NCI-H1436 treated with DMSO at 0.1 percent for 48 hours (cell line): ENCODE measurements at places on chromosomes 12 and 14.

DNA sequence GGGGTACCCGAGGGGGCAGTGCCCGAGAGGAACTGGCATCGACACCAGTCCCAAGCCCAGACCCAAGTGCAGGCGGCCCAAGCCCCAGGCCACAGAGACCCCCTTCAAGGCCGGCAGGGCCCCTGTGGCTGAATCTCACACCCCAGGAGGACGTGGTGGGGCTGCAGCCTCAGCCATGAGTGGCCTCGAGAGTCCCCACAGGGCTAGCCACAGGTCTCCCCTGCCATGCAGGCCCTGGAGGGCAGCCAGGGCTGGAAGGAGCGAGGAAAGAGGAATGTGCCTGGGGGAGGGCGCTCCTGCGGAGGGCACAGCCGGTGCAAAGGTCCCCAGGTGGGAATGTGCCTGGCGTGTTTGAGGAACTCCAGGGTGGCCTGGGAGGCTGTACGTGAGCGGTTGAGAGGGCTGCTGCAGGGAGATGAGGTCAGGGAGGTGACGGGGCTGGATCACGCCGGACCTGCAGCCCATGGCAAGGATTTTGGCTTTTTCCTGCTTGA lies 86.1 kb downstream of the NCOR2 start:
- no peak for DNase-seq

DNA sequence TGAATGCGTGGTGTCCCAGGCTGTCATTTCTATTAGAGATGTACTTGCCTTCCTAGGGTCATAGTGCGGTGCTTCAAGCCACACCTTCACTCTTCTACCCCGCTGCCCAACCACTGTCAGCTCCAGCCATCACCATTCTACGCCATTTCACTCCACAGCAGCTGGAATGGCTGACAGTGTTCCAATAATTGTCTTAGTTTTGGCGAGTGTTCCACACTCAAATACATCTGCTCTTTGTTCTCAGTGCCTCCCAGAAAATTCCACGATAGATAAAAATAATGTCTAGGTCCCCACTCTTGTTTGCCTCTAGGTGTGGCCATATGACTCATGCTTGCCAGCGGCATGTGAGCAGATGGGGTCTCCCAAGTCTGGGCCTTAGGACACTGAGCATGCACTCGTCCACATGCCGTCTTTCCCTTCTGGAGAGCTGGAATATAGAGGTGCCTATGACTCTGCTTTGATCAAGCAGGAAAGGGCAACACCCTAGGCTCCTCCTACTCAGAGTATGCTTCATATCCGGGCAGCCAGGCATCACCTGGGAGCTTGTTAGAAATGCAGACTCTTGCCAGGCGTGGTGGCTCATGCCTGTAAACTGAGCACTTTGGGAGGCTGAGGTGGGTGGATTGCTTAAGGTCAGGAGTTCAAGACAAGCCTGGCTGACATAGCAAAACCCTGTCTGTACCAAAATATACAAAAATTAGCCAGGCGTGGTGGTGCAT lies 163.0 kb downstream of the BRMS1L start:
- no peak for DNase-seq

DNA sequence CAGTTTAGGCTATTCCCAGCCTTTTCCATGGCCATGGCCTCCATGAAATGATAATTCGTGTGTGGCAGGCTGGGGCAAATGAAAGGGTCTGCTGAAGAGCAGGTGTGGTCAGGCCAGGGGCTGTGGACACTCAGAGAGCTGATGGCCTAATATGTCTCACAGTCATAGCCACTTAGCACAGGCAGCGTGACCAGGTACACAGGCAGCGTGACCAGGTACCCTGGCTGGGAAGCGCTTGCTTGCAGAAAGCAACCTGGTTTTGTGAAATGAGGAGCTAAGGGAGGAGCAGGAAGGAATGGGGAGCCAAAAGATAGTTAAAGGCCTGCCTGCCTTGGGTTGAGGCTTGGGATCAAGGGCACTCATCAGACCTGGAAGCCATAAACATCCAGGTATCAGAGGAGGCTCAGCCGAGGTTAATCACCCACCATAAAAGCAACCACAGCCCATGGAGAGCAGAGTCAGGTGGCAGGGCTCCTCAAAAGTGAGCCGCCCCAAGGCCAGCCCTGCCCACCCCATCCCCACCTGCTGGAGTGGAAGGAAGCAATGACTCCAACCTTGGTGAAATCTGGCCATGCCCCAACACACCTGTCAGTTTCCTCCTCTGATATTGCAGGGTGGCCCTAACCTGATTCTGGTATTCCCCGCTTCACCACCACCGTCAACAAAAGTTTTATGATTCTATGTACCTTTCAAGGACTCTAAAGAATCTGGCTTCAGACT lies 8.0 kb upstream of the KRT8 start:
- DNase-seq: no peak

- no peak for DNase-seq
These were observed 128.6 kb upstream of the PLEKHG7 start for GRCh38 chr12:92574051-92574783.

DNA sequence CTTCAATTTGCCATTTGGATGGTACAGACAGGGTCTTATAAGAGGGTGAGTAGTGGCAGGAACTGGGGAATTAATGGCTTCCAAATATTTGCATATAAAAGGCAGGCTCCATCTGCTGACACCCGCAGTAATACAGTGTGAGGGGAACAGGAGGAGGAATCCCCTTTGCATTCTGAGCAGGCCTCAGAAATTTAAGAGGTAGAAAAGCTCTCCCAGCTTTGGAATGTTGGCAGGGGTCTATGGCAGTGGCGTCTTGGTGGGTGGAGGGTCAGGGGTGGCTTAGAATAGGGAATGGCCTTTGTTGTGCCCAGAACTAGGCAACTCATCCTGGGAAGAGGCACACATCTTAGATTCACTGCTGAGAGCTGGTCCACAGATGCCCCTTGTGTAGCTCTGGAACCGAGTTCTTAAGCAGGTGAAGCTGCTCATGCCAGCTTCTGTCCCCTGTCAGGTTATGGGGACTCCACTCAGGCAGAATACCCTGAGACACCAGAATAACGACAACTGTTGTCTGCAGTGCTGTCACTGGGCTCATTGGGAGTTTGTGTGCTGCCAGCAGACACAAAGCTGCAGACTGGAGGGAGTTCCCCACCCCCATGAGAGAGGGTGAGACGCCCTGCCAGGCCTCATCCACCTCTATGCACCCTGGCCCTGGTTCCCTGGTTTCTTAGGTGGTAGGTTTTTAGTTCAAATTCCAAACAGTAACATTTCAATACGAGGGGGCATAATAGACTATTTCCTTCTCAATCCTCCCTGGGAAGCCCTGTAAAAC lies 190.2 kb downstream of the MON2 start:
- no peak for DNase-seq

- no peak for DNase-seq
These were observed 10.2 kb downstream of the FBXW8 start for GRCh38 chr12:116920939-116921338.

DNA sequence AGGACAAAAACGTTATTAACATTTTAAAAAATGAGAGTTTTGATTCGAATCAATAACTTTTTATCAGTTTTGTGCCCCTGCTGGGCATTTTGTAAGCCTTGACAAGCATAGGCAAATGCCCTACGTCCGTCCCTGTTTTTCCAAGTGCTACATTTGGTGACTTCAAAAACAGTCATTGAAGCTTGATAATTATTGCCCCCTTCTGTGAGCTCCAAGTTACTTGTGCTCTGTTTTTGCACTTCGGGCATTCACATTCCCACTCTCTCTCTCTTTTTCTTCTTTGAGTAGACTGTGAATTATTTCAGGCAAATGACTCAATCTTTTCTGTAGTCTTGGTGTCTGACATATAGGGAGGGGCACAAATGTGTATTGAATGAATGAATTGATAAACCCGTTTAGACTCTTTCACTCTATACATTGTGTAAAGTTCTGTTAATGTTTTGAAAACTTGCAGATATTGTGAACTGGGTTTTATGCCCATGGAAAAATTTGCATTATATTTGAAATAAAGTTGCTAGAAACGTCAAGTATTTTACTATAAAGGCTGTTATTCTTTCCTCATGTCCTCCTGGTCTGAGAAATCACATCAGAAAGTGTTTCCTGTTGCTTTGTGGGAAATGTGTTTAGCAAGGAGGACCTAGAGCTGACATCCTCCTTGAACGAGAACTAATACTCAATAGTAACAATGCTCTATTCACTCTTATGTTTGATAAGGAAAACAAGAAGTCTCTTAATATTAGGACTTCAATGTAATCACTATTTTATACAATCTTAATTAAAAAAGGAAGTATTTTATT lies 1.4 kb downstream of the APAF1 start:
- DNase-seq: no peak

- no peak for DNase-seq
These were observed 23.5 kb upstream of the C12orf50 start for GRCh38 chr12:88052686-88053085.

GRCh38 chr12:26273811-26274210 lies 78.4 kb downstream of the SSPN start:
- DNase-seq: no peak

DNA sequence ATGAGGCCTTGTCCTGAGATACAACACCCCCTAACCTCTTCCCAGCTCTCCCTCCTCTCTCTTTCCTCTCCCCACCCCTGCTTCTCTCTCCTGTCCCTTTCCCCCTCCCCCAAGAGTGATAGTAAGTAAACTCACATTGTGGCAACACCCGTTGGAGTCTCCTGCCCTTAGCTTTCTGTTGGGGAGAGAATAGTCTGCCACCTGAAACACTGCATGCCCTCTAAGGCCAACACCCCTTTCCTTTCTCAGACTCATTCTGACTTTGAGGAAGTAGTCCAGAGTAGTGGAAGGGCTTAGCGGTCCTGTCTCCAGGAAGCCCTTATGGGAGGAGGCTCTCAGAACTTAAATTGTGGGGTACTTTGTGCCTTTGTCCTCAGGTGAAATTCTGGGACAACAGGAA lies 95.2 kb downstream of the PRKCH start:
- no peak for DNase-seq

DNA sequence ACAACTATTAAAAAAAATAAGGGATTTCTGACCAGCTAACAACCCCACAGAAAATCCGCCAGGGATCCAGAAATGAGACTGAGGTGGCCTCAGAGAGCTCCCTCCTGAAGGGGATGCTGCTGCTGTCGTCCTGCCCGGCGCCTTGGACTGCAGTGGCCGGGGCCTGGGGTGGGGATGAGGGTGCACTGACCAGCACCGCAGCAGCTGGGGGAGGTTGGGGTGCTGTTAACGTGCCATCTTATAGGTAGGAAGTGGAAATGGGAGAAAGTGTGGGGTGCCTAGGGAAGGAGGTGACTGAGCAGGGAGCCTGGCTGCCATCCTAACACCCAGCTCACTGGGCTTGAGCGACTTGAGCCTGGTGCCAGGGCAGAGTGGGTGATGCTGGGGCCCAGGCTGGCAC lies 32.0 kb downstream of the DDX11 start:
- DNase-seq: no peak

- DNase-seq: peak; percentile 87
These were observed 125.7 kb upstream of the GRIP1 start for GRCh38 chr12:66804563-66804974.

DNA sequence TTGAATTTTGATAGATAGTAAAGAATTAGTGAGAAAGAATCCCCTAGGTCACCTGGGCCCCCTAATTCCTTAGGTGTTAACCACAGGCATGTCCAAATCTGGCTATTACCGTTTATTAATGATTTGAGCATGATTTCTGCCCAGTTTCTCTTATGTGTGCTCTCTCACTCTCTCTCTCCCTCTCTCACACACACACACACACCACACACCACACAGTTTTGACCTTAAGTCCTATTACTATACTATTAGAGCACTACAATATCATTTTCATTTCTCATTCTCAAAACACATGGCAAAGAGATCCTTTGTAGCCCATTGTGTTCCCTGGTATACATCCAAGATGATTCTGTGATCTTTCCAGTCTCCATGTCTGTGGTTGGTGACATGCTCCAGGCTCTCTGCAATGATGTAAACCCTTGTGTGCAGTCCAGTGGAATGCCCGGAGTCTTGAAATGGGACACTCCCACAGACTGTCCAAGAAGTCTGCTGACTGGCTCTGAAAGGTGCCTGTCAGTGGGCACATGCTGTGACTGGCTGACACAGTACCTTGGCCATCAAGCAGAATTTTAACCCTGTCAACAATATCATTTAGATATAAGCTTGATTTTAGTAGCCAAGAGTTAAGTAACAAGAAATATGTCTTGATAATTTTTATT lies 96.2 kb downstream of the FIGNL2 start:
- no peak for DNase-seq

GRCh38 chr14:95679998-95680735 lies 6.1 kb upstream of the TCL1B start:
- DNase-seq: no peak

GRCh38 chr12:90870971-90871725 lies 83.8 kb downstream of the CCER1 start:
- DNase-seq: no peak

- no peak for DNase-seq
These were observed 25.0 kb downstream of the A2ML1 start for GRCh38 chr12:8847435-8847834.

DNA sequence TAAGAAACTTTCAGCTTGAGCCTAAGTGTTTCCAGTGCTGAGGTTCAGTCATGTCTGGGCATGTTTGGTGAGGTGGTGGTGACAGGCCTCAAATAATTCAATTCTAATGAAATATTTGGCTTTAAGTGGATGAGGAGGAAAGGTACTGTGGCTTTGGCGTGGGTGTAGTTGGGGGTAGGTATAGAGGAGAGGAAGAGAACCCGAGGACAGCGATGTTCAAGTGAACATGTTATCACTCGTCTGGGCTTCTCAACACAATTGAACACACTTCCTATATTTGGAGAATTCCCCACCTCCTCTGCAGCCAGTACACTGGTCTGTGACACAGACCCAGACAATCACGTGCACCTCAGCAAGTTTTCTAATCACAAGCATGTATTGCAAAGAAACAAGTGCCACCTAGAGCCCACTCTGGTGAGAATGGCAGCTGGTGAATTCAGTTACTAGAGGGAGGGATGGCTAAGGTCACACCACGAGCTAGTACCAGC lies 53.0 kb downstream of the IFNG-AS1 start:
- no peak for DNase-seq

DNA sequence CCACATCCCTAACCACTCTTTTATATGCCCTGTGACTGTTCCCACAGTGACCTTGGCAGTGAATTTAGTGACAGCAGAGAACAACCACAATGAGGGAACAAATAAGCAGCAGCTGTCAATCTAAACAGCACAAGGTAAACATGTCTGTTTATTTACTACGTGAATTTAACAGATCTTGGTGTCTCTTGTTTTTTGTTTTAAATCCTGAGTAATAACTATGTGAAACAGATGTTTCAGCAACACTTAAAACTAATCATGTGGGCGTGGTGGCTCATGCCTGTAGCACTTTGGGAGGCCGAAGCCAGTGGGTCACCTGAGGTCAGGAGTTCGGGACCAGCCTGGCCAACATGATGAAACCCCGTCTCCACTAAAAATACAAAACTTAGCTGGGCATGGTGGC lies 17.0 kb upstream of the CFAP54 start:
- no peak for DNase-seq

DNA sequence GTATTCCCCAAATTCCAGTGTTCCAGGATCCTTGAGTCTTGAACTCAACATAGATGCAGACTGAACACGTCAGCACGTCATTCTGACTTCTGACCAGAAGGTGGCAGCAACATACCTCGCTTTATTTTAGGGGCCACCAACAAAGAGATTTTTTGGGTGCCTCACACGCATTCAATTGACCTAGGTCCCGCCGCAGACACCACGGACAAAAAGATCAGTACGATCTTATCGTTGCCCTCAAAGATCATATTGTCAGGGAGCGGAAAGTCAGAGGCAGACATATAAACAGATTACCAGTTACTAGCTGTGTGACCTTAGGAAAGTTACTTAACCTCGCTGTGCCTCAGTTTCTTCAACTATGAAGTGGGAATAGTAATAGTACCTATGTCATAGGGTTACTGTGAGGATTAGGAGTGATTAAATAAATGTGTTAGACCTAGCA lies 6.5 kb upstream of the PRPH start:
- no peak for DNase-seq

- DNase-seq: no peak
These were observed 581.9 kb downstream of the VRK1 start for GRCh38 chr14:97379091-97379531.
